Right atrium auricular region (tissue), 2 donors: ENCODE measurements at places on chromosomes 1 and 21.

GRCh38 chr1:225949041-225949440 lies 8.0 kb upstream of the LEFTY2 start:
- DNase-seq, result no peak

GRCh38 chr1:22847249-22847648 lies 125.4 kb downstream of the LACTBL1 start:
- DNase-seq, result no peak

GRCh38 chr1:30689901-30690645 lies 33.3 kb downstream of the MATN1 start:
- DNase-seq, result no peak

GRCh38 chr1:2803931-2804627 lies 2.6 kb upstream of the TTC34 start:
- no peak for DNase-seq

GRCh38 chr1:224698015-224698451 lies 81.9 kb downstream of the CNIH3 start:
- no peak for DNase-seq

DNA sequence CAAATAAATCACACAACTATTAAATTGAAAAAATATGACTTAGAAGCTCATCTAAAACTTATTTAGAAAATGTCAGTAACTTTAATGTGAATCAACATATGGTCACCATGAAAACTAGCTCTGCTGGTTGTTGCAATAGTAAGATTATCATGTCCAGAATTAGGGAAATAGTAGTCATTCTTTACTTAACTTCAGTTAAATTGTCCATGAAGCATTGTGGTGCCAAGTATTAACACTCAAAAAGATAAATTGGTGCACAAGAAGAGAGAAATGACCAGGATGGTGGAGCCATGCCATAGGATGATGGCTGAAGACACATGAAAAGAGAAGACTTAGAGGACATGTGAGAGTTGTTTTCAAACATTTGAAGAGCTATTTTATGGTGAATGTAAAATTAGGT lies 130.2 kb upstream of the PTGFR start:
- no peak for DNase-seq

- DNase-seq, result no peak
Measured at GRCh38 chr1:7278827-7279765, 492.0 kb upstream of the VAMP3 start.

DNA sequence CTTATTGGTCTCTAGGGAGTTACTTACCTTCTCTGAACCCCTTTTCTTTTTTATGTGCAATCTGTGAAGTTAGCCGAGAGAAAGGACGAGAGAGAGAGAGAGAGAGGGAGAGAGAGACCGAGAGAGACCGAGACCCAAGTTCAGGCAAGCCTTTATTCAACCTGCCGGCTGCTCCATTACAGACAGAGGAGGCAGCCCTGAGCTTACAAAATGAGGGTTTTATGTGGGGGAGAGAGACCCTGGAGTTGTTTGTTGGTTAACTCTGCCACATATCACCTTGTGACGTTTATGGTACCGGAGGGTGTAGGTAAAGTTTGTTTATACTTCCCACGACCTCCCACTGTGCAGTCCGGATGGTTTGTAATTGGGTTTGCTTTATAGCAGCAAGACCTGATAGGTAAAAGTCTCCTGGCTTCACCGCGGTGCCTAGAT lies 1.5 kb upstream of the MCOLN3 start:
- DNase-seq, result no peak

- no peak for DNase-seq
Measured at GRCh38 chr1:66247415-66248208, 286.3 kb upstream of the SGIP1 start.

GRCh38 chr1:30974536-30974935 lies 66.0 kb upstream of the SDC3 start:
- DNase-seq, result no peak

DNA sequence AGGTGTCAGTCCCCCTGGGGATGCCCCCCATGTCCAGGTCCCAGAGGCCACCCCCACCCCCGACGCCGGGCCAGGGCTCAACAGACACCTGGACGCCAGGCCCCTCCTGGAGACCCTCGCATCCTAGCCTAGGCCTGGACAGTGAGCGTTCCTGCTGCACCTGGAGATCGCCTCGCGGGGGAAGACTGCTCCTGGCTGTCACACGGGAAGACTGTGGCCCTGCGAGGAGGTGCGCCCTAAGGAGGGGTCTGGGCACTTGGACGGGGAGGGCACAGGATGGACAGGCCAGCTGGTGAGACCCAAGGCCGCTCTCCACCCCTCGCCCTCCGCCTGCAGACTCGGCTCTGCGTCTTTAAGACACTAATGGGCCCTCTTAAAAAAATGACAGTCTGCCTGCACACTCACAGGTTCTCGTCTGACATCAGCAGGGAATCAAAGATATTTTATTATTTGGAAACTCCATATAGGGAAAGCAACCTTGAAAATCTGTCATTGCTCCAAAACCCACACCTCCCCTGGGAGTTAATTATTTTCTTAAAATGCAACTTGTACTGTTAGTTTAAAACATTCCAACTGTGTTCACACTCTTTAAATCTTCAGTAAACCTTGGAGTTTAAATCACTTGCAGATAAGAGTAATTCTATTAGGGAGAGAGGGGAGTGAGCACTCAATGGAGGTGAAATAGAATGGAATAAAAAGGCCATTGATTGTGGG lies 45.6 kb upstream of the ACTRT2 start:
- no peak for DNase-seq

DNA sequence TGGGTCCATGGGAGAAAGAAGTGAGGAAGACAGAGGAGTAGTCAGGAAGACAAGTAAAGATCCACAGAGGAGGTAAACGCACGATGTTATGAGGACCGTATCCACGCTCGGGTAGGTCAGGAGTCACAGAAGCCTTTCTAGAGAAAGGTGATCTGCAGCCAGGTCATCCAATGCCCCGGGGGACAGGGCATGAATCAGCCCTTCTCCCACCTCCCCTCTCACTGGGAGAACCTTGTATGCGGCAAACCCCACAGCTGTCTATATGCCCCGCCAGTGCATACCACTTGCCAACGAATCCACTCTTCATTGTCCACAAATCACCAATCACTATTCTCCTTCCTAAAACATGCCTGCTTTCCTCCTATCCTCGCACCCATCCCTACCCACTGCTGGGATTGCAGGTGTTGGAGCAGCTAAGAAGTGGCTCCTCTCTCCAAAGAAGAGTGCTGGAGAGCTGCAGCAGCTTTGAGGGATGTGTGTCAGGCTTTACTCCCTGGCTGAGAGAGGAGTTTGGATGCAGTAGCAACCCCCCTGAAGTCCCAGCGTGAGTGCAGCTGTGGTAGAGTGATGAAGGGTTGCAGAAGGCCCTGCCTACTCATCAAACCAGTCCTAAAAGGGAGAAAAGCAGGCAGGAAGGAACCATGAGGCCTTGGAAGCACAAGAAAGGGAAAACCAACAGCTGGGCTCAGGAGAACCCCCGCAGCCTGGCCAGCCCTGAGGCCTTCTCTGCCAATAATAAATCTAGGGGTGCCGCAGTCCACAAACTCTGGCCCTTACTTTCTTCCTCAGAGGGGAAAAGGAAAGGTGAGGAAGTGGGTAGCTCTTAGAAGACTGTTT lies 102.2 kb upstream of the GADD45A start:
- no peak for DNase-seq

GRCh38 chr1:28973596-28974421 lies 59.4 kb downstream of the EPB41 start:
- DNase-seq, result no peak

- no peak for DNase-seq
Measured at GRCh38 chr1:10693497-10694273, 102.8 kb downstream of the CASZ1 start.

GRCh38 chr1:82517586-82517985 lies 716.9 kb downstream of the ADGRL2 start:
- peak; percentile 75 for DNase-seq

DNA sequence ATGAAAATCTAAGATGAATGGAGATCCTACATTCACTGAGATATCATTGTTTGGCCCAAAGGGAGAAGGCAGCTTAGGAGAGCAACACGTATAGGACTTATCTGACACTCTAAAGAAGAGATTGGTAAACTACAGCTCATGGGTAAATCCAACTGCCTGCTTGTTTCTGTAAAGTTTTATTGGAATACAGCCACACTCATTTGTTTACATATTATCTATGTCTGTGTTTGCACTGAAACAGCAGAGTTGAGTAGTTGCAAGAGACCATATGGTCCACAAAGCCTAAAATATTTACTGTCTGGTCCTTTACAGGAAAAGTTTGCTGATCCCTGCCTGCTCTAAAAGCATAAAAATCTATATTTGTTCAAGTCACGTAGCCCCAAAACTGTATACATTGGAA lies 14.3 kb upstream of the LRRC53 start:
- no peak for DNase-seq

DNA sequence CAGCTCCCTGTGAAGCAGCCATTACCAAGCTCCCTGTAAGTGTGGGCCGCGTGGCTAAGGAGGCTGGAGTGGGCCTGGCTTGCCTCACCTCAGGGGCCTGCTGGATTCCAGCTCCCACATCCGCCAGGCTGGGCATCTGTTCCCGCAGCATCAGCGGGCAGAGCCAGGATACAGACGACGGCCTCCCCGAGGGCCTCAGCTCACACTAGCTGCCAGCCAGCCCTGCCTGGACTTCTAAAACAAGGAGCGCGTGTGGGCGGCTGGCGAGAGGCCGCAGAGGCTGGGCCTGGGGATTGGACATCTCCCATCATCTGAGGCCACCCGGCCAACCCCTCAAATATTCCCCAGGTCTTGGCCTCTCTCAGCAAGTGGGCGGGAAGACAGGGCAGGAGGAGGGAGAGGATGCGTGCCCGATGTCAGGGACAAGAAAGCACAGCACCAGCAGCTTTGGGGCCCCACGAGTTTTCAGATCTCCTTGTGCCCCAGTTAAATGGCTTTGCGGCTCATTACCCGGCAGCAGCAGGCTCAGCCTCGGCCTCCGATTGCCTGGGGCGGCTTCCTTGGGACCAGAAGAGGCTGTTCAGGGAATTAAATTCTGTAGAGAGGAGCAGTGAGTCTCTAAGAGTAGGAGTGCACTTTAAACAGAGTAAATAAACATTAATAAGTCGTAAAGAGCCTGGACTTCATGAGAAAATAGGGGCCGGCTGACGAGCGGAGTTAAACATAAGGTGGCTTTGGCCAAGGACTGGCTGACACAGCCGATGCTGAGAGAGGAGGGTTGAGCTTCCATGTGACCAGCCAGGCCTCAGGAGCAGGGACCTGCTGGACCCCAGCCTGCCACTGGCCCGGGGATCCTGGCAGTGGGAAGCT lies 208.9 kb upstream of the C1orf174 start:
- DNase-seq, result no peak

DNA sequence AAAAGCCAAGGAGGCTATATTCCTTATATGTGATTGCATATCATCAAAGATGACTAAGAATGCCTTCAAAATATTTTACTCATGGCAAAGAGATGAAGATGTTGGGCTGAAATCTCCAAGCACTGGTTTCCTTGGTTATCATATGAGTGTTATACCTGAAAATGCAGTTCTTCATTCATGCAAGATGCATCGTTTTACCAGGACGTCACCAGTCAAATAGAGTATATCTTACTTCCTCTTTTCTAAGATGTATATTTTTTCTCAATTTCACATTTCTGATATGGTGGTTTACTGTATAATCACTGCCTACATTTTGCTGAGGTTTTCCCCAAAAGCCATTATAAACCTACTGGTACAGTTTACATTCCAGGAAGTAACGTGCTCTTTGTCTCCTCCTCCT lies 1085.7 kb downstream of the NCAM2 start:
- DNase-seq, result no peak

- no peak for DNase-seq
Measured at GRCh38 chr1:90768826-90769225, 51.7 kb upstream of the BARHL2 start.

DNA sequence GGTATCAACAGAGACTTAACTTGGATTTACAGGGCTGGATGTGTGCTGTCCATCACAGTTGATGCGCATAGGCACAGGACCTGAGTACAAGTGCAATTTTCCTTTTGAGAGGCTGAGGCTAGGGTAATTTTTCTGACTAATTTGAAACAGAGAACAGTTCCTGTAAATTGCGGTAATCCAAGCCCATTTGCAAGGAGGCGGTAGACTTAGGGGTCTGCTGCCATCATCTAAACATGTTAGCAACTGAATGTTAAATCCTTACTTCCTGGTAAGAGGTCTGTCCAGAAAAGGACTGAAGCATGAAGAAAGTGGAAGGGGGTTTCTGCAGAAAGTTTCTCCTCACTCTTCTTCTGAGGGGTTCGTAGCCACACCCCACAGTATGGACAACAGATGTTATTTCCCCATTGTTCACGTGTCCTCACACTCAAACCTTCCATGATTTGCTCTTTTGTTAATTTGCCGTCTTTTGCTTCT lies 23.7 kb upstream of the C1orf198 start:
- no peak for DNase-seq

DNA sequence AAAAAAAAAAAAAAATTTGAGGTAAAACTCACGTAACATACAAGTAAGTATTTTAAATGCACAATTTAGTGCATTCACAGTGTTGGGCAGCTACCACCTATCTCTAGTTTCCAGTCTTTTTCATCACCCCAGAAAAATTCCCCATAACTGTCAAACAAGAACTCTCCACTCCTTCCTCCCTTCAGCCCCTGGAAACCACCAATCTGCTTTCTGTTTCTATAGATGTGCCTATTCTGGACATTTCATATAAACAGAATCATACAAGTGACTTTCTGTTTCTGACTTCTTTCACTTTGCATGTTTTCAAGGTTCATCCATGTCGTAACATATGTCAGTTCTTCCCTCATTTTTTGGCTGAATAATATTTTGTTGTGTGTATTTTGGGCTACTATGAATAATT lies 24.9 kb upstream of the ETS2 start:
- DNase-seq, result no peak

DNA sequence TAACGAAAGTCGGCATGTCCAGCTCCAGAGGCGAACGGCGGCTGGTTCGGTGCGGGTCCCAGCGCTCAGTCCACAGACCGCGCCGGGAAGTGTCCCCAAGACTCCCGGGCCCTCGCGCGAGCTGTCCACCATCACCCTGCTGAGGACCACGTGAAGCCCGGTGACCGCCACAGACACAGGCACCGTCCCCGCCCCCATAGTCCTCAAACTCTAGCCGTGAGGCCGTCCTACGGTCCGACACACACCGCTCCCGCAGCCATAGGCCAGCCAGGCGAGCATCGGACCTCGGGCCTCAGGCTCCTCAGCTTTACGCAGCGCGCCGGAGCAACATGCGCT lies 535 bp downstream of the SETD4 start:
- DNase-seq, result no peak

DNA sequence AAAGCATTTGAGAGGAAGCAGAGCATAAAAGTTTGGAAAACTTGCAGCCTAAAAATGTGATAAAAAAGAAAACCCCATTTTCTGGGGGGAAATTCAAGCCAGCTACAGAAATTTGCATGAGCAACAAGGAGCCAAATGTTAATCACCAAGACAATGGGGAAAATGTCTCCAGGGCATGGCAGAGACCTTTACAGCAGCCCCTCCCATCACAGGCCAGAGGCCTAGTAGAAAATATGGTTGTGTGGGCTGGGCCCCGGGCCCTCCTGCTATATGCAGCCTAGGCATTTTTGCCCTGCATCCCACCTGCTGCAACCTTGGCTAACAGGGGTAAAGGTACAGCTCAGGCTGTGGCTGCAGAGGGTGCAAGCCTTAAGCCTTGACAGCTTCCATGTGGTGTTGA lies 299.6 kb upstream of the NCAM2 start:
- no peak for DNase-seq

- DNase-seq, result no peak
Measured at GRCh38 chr1:208944981-208945451, 638.5 kb upstream of the CAMK1G start.
